ENCODE measurements at places on chromosomes 16 and 17.

GRCh38 chr17:17480593-17481148, 3.9 kb downstream of the MED9 start:
- no peak for DNase-seq

- DNase-seq = no peak
Observed at GRCh38 chr17:607361-608147, 107.1 kb downstream of the VPS53 start.

DNA sequence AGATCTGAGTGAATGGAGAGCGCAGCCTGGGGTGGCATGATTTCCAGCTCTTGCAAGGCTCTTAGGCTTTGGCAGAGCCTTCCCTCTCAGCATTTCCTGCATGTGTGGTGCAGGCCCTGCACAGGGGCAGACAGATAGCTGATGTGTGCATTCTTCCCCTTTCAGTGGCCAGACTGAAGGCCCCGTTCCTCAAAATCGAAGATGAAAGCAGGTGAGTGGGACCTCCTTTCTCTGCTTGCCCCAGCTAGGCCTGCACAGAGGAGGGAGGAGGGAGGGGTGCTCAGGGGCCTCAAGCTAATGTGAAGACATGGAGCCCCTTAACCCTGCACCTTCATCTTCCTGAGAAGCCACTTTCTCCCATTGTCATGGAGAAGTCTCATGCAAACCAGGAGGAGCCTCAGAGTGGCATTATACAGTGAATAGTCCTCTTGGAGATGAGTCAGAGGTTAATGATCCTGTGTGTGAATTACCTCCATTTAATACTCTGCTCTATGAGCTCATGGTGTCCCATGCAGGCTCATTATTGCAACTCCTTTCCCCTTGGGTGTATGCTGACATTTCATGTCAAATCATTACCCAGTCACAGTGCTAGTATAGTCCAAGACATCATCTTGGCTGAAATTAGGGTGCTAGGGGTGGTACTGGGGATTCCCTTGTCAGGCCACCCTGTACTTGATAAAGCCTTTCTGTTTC, 20.4 kb upstream of the ADAM11 start:
- DNase-seq = no peak

GRCh38 chr16:80027007-80027965, 426.7 kb upstream of the MAF start:
- DNase-seq = peak; percentile 82

GRCh38 chr17:14169901-14170300, 66.8 kb downstream of the CDRT15 start:
- no peak for DNase-seq

GRCh38 chr17:61387011-61387410, 12.6 kb upstream of the TBX2 start:
- no peak for DNase-seq

All from activated CD8-positive, alpha-beta T cell treated with anti-CD3 and anti-CD28 coated beads for 36 hours (primary cell).